ENCODE measurements at places on chromosomes 13 and 19.

GRCh38 chr13:77832339-77833100 lies 86.1 kb downstream of the EDNRB start:
- H3K27ac ChIP-seq, result no peak overlapping the region
- no peak for DNase-seq
- no peaks in the 10 kb centered on the region for H3K36me3 ChIP-seq
- no peaks in the 10 kb centered on the region for H3K4me1 ChIP-seq
- H3K27me3 ChIP-seq, result no peaks in the 10 kb centered on the region

GRCh38 chr13:24192811-24193162 lies 32.3 kb downstream of the SPATA13 start:
- H3K27ac ChIP-seq, result no peak overlapping the region
- peaks cover 12% of the 10 kb centered on the region for H3K4me1 ChIP-seq
- no peaks in the 10 kb centered on the region for H3K36me3 ChIP-seq

GRCh38 chr19:11769995-11770394 lies 3.2 kb downstream of the ZNF441 start:
- H3K4me1 ChIP-seq, result peaks cover 11% of the 10 kb centered on the region
- no peak for DNase-seq
- H3K4me3 ChIP-seq, result no peak overlapping the region
- no peaks in the 10 kb centered on the region for H3K27me3 ChIP-seq
- H3K36me3 ChIP-seq, result no peaks in the 10 kb centered on the region

GRCh38 chr13:107374038-107374437 lies 806.1 kb upstream of the ARGLU1 start:
- no peak for DNase-seq
- H3K27me3 ChIP-seq, result no peaks in the 10 kb centered on the region
- H3K36me3 ChIP-seq, result no peaks in the 10 kb centered on the region
- no peaks in the 10 kb centered on the region for H3K4me1 ChIP-seq

- H3K27me3 ChIP-seq, result no peaks in the 10 kb centered on the region
- no peak overlapping the region for H3K27ac ChIP-seq
- no peak overlapping the region for H3K4me3 ChIP-seq
- peaks cover 33% of the 10 kb centered on the region for H3K36me3 ChIP-seq
- peaks cover 29% of the 10 kb centered on the region for H3K4me1 ChIP-seq
- DNase-seq, result no peak
Observed at GRCh38 chr19:18271433-18271841, 2.8 kb downstream of the IQCN start.

GRCh38 chr13:53161251-53161650 lies 132.6 kb downstream of the OLFM4 start:
- no peaks in the 10 kb centered on the region for H3K27me3 ChIP-seq
- no peak for DNase-seq
- H3K4me3 ChIP-seq, result no peak overlapping the region
- H3K4me1 ChIP-seq, result no peaks in the 10 kb centered on the region
- H3K27ac ChIP-seq, result no peak overlapping the region

DNA sequence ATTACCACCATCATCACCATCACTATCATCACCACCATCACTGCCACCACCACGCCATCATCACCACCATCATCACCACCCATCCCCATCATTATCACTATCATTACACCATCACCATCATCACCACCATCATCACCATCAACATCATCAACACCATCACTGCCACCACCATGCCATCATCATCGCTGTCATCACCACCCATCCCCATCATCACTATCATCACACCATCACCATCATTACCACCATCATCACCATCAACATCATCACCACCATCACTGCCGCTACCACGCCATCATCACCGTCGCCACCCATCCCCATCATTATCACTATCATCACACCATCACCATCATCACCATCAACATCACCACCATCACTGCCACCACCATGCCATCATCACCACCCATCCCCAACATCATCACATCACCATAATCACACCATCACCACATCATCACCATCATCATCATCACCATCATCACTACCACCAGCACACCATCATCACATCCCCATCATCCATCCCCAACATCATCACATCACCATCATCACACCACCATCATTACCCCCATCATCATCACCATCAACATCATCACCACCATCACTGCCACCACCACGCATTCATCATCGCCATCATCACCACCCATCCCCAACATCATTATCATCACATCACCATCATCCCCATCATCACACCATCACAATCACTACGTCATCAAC lies 61.7 kb downstream of the TUBGCP3 start:
- no peaks in the 10 kb centered on the region for H3K4me1 ChIP-seq
- H3K36me3 ChIP-seq, result peaks cover 36% of the 10 kb centered on the region
- no peaks in the 10 kb centered on the region for H3K27me3 ChIP-seq
- no peak overlapping the region for H3K4me3 ChIP-seq
- DNase-seq, result no peak
- no peak overlapping the region for H3K27ac ChIP-seq

DNA sequence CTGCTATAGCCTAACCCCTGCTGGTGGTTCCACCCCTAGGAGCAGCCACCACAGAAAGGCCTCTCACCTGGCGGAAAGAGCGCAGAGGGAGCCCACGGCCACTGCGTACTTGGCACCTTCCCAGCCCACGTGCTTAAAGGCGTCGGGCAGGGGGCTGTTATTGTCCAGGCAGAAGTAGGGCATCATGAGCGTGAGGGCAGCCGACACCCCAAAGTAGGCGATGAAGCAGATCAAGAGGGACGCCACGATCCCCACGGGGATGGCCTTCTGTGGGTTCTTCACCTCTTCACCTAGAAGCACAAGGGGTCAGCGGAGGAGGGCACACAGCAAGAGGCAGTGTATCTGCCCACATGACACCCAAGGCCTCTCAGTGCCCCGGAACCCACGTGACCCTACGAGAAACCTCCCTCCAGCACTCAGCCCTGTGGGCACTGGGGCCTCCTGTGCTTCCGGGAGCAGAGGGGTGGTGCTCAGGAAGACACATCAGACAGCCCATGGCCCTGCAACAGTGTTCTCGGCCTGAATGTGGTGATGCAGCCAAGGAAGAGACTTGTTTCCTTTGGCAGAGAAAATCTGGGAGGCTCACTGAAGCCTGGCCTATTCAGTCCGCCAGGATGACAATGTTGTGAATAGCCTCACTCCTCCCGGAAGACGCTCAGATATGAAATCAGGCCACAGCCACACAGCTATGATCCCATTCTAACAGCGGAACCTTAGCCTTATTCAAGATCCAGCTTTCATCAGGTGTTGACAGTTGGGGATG lies 72.1 kb downstream of the SLC7A1 start:
- H3K36me3 ChIP-seq, result peaks cover 26% of the 10 kb centered on the region
- no peak overlapping the region for H3K4me3 ChIP-seq
- no peak overlapping the region for H3K27ac ChIP-seq
- no peak for DNase-seq

- no peak overlapping the region for H3K27ac ChIP-seq
- peaks cover 3% of the 10 kb centered on the region for H3K4me1 ChIP-seq
- H3K27me3 ChIP-seq, result no peaks in the 10 kb centered on the region
- DNase-seq, result no peak
- no peak overlapping the region for H3K4me3 ChIP-seq
Observed at GRCh38 chr13:41700790-41701310, 243.5 kb downstream of the RGCC start.

- DNase-seq, result no peak
- H3K4me3 ChIP-seq, result no peak overlapping the region
- no peaks in the 10 kb centered on the region for H3K27me3 ChIP-seq
Observed at GRCh38 chr13:41111454-41111853, 21.1 kb downstream of the KBTBD6 start.

DNA sequence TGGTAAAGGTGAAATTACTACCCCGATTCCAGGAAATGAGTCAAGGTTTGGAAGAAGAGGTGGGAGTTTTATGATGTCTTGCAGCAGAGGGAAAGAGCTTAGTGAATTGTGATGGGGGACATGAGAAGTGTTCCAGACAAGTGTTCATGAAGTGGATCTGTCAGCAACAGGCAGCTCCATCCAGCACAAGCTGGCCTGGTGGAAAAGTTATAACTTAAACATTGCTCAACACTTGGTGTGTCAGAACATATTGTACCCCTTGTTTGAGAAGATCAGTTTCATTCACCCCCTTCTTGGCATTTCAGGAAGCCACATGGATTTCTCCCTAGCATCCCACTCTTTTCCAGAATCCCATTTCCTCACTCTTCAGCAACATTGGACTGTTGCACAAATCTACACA lies 222.0 kb downstream of the B3GLCT start:
- H3K36me3 ChIP-seq, result no peaks in the 10 kb centered on the region
- no peak overlapping the region for H3K4me3 ChIP-seq
- H3K27me3 ChIP-seq, result peaks cover 3% of the 10 kb centered on the region
- no peak for DNase-seq
- H3K27ac ChIP-seq, result no peak overlapping the region
- no peaks in the 10 kb centered on the region for H3K4me1 ChIP-seq
